ENCODE measurements at places on chromosomes 2 and 18. TPM values are rescaled to one million over a fixed set of nuclear protein-coding genes. Genes with fewer than 3 reads are reported as not detected.

Gene REEP1
- total RNA-seq: 24.2 TPM

Gene TLX2
- not detected for total RNA-seq

Gene KIF1A
- 16.5 TPM for total RNA-seq

Gene UPP2
- total RNA-seq: 0.52 TPM

Gene IL1F10
- not detected for total RNA-seq

Gene PPIL3
- 59.0 TPM for total RNA-seq

Gene NEB
- 3.3 TPM for total RNA-seq

Measured in hepatocyte (in vitro differentiated cells).